ENCODE measurements at places on chromosomes 4 and X.

GRCh38 chrX:40844471-40844870, 109.1 kb upstream of the MED14 start:
- DNase-seq: no peak

- no peak for DNase-seq
Measured at GRCh38 chr4:88976775-88977035, 80.3 kb downstream of the FAM13A start.

- DNase-seq: no peak
Measured at GRCh38 chr4:126794363-126794762, 838.4 kb upstream of the INTU start.

DNA sequence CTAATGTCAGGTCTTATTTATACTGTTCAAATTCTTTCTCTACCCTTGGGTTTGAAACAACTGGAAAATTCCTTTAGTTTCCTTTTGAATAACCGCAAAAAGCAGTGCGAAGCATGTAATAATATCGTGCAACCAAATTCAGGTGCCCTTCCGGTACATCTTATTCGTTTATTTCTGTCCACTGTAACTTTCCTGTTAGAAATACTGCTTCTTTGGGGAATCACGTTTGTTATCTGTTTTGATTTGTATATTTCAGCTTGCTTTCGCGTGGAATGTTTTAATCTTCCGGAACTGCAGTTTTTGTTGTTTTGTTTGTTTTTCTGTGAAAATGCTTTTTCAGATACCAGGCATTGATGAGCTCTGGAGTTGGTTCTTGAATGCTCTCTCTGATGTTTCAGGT, 85.7 kb upstream of the HPRT1 start:
- no peak for DNase-seq

- DNase-seq: no peak
Measured at GRCh38 chr4:80462621-80463091, 127.1 kb downstream of the CFAP299 start.

- no peak for DNase-seq
Measured at GRCh38 chrX:112785344-112785743, 55.3 kb downstream of the AMOT start.

- no peak for DNase-seq
Measured at GRCh38 chr4:119517361-119518229, 111.0 kb downstream of the PDE5A start.

DNA sequence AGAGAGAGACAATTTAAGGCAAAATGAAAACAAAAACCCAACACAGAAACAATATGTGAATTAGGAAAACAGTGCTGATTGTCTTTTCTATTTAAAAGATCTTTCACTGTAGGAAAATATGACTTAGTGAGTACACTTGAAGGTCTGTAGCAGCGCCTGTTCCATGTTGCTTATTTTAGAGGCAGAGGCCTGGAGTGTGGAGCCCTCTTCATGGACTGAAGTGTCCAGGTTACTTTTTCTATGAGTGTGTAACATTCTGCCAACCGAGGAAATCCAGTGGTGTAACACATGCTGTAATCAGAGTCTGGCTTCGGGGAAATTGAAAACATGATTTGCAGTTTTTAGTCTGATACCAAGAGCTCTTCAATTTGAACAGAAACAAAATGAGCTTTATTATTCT, 64.0 kb upstream of the GPRIN3 start:
- DNase-seq: no peak

DNA sequence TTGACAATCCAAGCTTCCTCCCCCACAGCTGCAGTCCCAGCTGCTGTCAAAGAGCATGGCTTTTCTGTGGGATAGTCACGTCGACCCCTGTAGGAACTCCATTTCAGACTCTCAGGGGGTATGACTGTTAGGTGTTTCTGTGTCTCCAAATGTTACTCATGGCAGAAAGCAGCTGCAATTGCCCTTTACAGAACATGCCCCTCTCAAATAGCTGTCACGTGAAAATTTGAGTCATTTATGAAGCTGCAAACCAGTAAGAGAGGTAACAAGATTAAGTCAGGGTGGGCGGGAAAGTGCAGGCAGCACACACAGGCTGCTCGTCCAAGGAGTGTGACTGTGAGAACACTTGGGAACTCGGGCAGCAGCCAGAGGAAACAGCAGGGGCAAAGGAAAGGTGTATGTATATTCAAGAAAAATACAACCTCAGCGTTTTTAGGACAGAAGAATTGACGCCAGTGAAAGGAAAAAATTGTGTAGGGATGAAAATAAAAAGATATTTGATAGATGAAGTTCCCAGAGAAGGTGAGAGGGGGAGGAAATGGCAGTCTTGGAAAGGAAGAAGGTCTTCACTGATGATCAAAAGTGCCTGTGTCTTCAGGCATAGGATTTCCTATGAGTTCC, 66.5 kb upstream of the TMEM184C start:
- DNase-seq: no peak

DNA sequence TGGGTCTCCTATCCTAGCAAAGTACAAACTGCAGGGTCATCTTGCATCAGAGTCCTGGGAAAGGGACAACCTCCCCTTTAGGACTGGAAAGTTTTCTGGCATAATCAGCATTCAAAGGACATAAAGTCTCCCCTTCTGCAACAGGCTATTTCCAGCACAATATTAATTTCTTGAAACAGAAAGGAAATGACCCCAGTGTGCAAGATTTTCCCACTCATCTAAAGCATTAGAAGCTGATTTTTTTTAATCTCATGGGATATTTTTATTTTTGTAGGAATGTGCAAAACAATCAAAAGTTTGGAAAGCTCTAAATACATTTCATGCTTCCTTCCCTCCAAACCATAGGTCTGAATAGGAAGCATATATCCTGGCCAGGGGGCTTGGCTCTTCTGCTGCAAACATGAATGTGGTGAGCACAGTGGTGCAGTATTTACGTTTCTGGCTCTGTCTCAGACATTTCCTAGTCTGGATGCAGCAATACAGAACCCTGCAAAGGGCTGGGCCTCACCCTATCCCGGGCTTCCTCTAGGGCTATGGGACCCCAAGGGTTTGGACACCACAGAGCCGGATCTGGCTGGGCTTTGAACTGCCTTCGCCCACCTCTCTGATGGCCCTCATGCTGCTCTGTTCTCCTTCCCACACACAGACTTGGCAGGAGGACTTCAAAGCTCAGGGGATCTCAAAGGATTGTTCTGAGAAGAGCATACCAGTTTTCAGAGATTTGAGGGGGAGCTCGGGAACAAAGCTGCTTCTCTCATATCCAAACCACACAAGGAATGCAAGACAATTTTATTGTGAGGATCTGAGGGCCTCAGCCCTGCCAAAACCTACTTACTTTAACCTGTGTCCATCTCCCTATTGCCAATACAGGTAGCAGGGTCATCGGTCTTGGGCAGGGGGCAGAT, 64.9 kb downstream of the POLR2B start:
- no peak for DNase-seq

DNA sequence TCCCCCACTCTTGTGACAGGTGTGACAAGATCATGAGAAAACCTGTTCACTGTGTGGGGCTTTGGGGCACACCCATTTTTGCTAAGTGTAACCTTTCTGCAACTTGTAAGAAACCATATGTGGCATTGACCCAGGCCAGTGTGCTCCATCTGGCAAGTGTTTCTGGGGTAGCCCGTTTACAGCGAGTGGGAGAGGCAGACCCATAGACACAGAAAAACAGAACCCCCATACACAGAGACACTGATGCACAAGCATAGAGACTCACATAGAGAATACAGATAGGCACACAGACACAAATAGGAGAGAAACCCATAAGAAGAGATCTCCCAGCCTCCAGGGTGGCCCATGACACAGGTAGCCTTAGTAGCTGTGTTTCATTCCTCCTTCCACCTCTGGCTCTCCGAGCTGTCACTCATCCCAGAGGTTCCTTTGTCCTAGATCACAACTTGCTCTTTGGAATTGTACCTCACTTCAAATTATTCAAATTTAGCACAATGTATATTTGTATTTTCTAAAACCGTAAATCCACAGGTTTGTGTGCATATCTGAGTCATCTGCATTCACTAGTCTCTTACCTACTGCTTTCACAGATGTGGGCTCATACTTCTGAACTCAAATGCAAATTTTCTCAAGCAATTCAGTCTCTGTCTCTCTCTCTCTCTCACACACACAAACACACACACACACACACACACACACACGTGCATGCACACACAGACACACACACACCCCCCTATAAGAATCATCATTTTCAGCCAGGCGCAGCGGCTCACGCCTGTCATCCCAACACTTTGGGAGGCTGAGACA, 114.4 kb downstream of the SH3KBP1 start:
- no peak for DNase-seq

DNA sequence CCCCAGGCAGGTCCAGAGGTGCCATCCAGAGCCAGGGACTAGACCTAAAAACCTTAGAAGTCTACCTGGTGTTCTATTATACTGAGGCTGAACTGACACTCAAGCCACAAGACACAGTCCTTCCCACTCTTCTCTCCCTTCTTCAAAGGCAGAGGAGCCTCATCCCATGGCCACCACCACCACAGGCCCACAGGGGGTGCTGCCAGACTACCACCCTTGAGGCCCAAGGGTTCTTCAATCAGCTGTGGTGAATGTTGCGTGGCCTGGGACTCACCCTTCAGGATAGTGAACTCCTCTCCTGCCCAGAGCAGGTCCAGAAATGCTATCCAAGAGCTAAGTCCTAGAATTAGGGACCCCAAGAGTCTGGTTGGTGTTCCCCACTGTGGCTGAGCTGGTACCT, 17.5 kb upstream of the RFC1 start:
- no peak for DNase-seq

DNA sequence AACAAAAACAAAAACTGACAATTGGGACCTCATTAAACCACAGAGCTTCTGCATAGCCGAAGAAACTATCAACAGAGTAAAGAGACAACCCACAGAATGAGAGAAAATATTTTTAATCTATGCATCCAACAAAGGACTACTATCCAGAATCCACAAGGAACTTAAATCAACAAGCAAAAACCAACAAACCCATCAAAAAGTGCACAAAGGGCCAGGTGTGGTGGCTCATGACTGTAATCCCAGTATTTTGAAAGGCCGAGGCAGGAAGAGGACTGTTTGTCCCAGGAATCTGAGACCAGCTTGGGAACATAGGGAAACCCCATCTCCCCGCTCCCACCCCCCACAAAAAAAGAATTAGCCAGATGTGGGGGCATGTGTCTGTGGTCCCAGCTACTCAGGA, 10.7 kb downstream of the C4orf51 start:
- DNase-seq: no peak

GRCh38 chrX:5733501-5733900, 495.2 kb downstream of the NLGN4X start:
- DNase-seq: no peak

- DNase-seq: no peak
Measured at GRCh38 chr4:113665036-113665435, 96.5 kb downstream of the CAMK2D start.

- DNase-seq: no peak
Measured at GRCh38 chrX:7889135-7889534, 38.1 kb downstream of the PNPLA4 start.

- no peak for DNase-seq
Measured at GRCh38 chr4:71377561-71377960, 38.7 kb downstream of the SLC4A4 start.

DNA sequence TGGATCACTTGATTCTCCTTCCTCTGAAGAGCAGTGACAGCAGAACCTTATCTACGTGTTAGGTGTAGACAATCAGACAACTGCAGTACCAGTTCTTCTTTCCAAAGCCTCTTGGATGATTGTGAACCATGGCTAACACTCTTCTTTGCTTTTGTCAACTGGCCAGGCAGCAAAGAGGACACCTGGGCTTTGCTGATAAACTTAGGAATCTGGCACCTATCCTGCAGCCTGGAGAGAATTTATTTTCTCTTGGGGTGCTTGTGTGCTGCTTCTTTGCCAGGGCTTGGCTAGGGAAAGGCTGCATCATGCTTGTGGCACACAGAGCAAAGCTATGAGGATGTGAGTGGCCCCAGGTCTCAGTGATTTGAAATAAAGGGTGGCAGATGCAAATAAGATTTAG, 77.4 kb downstream of the ANAPC4 start:
- no peak for DNase-seq

GRCh38 chrX:156002507-156002906, 5.0 kb downstream of the IL9R start:
- no peak for DNase-seq

GRCh38 chr4:6619116-6619465, 21.4 kb upstream of the MRFAP1 start:
- DNase-seq: no peak

DNA sequence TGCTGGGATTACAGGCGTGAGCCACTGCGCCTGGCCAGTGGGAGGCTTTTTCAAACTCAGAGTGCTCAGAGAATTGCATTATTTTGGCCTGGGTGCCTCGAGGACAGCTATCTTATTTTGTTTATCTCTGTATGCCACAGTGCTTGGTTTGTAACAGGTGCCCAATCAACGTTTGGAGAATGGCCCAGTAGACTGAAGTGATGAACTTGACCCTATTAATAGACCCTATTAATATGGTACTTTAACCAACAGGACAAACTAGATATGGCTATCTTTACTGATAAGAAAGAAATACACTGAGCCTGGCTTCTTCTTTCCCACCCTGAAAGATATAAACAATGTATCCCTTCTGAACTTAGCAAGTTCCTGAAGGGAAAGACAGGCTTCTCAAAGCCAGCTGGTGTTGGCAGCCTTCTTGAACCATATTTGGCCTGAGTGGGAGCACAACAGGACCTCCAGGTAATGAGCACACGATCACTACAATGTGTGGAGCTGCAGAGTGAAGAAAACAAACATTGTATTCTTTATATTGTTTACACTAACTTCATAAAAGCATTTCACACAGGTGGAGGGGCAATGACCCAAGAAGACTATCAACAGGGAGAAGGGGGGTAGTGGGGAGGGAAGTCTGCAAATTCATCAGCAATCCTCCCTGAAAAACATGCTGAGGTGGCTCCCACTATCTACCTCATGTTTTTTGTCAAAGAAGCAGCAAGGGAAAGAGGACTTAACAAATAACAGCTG, 41.7 kb downstream of the PRPS1 start:
- DNase-seq: no peak

DNA sequence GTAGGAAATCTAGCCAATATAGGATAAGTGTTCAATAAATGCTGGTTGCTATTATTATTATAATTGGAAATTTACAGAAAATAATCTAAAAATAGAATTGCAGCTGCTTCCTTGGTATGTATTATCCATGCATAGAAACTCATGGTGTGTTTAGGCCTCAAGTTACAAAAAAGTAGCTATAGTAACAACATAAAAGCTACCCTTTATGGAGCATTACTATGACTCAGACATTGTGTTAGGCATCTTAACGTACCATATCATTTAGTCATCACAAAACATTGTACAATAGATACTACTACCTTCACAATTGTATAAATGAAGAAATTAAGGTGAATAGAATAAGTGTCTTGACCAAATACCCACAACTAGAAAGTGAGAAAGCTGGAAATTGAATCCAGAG, 126.9 kb upstream of the NRK start:
- no peak for DNase-seq

- DNase-seq: no peak
Measured at GRCh38 chr4:17664755-17665154, 50.3 kb downstream of the MED28 start.

- peak; percentile 59 for DNase-seq
Measured at GRCh38 chr4:170990989-170991589, 822.1 kb upstream of the GALNTL6 start.

GRCh38 chr4:60133375-60133774, 1066.8 kb upstream of the ADGRL3 start:
- no peak for DNase-seq

- no peak for DNase-seq
Measured at GRCh38 chr4:13537011-13537831, 7.1 kb downstream of the NKX3-2 start.

GRCh38 chrX:40099055-40099958, 1.5 kb upstream of the BCOR start:
- peak; percentile 56 for DNase-seq

All from D341Med (cell line).